ENCODE measurements at places on chromosomes 11 and 22.
A peak's percentile ranks its signal among the peaks of the same experiment; 100 is the strongest.

GRCh38 chr11:85845124-85845631 is 10.0 kb upstream of the CCDC83 start:
- peak; percentile 81 for DNase-seq

DNA sequence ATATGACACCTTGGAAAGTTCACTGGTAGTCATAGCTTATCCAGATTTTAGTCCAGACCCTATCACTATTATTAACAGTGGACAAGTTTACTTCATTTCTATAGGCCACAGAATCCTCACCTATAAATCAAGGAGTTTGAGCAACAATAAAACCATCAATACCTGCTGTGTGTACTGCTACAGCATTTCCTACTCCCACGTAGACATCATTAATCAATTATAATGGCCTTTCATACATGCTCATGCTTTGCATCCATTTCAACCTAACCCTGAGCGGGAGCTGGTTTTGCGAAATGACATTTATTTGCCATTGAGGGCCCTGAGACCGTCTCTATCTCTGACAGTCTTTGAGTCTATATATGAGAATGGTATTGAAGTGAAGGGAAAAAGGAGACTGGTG is 312.3 kb downstream of the FAT3 start:
- no peak for DNase-seq

- DNase-seq: no peak
Measured at GRCh38 chr22:23497016-23497885, 82.8 kb downstream of the IGLL1 start.

DNA sequence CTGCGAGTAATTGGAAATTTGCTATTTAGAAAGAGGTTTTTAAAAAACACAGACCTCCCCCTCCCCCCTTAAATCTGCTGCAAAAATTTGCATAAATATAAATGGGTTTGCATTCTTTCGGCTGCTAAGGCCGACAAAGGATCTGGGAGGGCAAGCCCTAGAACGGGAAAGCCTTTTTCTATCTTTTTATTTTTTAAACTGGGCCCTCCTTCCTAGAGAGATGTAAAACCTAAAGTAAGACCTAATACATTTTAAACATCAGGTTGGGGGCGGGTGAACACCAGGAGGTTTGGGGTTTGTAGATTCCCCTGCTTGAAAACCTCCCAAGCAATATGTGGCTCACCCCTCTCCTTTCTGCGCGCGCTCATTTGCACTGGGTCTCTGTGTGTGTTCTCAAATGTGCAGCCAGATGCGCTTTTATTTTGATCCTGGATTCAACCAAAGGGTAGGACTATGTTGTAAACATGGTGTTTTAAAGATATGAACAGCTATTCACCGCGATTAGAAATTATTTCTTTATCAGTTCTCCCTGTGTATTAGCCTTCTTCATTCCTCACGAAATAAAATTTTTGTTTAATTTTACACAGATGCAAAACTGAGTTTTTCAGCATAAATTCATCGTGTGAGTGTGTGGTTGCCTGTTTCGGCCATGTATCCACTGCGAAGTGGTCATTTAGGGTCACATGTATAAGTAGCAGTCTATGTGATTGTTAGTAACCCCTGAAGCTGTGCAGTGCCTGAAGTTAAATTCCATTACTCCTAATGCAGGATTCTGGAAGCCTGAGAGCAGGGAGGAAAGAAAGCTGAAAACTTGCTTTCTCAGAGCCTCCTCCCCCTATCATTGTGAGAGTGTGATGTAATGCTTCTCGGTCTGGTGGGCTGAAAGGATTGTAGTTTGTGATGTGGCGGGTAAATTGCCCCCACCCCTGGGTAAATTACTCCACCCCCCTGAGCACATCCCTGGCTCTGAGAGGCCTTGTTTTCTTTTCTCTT is 988 bp downstream of the TNRC6B start:
- peak; percentile 51 for DNase-seq

DNA sequence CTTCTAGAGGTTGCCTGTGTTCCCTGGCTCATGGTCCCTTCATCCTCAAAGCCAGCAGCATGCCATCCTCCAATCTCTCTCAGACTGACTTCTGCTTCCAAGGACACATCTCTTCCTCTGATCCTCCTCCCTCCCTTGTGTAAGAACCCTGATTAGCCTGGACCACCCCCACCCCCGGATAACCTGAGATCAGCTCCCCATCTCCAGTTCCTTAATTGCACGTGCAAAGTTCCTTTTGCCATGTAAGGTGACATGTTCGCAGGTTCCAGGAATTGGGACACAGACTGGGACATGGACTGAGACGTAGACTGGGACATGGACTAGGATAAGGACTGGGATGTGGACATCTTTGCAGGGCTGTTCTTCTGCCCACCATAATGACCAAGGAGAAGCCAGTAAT is 925.3 kb downstream of the TBC1D22A start:
- DNase-seq: no peak

DNA sequence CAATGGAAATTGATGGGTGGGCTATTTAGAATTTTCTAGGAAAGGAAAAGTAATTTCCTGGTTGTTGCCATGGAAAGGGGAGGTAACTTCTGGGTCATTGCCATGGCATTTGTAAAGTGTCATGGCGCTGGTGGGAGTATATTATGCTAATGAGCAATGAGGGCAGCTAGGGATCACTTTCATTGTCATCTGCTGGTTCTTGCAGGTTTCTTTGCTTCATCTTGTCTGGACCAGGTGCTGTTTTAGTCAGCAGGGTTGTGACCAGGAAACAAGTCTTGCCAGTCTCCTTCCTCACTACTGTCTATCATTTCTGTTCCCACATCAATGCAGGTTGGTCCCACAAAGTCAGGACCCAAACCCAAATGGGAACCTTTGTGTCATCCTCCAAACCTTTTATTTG is 237.6 kb upstream of the C11orf87 start:
- no peak for DNase-seq

DNA sequence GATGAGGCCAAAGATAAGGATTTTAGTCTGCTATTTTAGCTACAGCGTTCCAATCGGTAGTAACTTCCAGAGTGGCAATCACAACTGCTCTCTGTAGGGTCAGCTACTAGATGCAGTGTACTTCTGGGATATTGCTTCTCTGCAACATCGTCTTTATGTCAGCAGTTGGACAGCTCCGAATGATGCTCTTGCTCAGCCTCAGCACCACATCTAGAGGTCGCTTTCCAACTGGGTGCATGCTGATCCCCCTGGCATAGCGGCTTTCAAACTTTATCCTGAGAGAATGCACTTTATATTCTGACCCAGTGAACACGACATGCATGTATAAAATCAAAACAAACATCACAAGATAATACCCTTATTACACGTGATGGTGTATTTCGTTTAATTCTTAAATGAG is 219.6 kb downstream of the C11orf87 start:
- DNase-seq: peak; percentile 33

- DNase-seq: no peak
Measured at GRCh38 chr11:94814272-94814976, 46.3 kb downstream of the AMOTL1 start.

GRCh38 chr11:121437018-121437685 is 15.0 kb upstream of the SORL1 start:
- no peak for DNase-seq

GRCh38 chr22:40322021-40322420 is 24.3 kb upstream of the ADSL start:
- DNase-seq: no peak

DNA sequence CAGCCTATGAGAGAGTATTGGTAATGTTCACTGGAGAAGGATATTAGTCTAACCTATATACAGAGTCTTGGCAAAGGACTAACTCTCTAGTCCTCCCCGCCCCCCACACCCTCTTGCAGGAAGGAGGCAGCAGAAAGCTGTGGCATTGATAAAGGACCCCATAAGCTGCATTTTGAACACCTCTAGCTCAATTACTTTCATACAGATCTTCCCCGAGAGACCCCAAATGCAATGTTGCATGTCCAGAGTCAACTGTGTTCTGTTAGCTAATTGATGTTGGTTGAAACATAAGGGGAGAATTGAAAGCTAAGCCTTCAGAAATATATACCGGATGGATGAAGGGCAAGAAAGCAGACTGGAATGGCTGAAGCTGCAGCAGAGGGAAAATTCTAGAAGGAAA is 2.8 kb downstream of the MAP6 start:
- no peak for DNase-seq

- no peak for DNase-seq
Measured at GRCh38 chr11:375065-376025, 6.0 kb downstream of the B4GALNT4 start.

DNA sequence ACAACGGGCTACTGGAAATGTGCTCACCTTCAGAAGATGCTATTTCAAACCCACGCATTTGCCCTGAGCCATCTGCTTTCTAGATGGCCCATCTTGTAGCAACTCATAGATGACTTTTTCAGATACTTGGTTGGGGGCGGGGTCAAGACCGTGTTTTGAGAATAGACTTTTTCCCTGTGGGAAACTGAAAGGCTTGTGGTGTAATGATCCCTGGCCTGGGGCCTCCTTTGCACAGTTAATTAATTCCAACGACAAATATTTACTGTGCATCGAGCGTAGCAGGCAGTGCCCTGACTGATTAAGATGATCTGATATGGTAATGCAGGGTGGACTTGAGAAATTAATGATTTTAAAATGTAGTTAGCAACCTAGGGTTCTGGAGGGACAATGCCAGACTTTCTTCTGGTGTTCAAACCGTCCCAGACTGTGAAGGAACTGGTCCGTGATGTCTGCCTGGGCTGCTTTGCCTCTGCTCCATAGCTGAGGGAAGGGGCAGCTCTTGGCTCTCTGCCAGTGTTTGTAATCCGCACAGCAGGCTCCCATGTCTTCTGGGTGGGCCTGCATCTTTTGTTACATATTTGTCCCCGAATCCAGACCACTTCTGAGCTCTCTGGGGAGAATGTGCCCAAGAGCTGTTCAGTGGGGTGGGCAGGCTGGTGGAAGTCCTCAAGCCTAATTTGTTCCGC is 84.8 kb downstream of the ADAMTS15 start:
- no peak for DNase-seq

DNA sequence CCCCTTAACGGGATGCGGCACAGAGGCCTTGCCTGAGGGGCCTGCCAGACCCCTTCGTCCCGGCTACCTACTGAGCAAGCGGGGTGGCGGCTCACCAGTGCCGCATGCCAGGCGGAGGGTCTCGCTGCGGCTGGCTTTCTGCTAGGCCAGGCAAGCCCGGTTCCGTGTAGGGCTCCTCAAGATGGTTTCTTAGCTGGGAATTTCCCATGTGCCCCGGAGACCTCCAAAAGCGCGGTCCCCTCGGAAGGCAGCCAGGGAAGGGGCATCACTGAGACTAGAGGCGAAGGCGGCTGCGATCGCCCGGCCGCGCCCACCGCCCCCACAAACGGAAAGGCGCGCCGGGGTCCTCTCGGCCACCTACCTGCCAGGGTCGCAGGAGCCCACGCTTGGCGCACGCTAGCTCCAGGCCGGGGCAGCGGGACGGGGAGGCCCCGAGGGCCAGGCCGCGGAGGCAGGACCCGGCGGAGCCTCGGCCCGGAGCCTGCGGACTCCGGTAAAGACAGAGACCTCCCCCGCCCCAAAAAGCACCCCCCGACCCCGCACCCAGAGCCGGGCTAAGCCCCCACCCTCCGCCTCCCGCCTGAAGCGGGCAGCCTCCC is 23.8 kb downstream of the MICAL3 start:
- DNase-seq: no peak

DNA sequence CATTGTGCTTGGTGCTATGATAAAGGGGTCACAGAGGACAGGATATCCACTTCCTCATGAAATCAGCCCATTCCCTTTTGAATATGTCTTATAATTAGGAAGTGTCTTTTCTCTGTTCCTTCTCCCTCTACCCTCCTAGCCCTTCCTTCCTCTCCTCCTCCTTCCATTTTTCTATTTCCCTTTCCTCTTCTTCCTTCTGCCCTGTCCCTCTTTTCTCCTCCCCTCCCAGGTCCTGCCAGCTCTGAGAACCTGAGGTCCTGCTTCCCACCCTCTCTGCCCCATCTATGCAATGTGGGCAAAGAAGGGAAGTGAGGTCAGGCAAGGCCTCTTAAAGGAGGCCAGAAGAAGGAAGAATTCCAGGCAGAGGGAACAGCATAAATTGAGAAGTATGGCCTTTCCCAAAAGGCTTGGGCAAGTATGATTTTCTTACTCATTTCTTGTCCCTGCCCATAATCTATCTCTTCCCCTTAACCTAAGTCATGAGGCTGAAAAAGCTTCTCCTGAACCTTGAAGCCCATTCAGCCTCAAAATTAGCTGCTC is 7.7 kb upstream of the UBASH3B start:
- DNase-seq: no peak

- DNase-seq: no peak
Measured at GRCh38 chr22:46003271-46004091, 26.5 kb upstream of the WNT7B start.

GRCh38 chr11:134582770-134583095 is 170.7 kb upstream of the B3GAT1 start:
- DNase-seq: no peak

DNA sequence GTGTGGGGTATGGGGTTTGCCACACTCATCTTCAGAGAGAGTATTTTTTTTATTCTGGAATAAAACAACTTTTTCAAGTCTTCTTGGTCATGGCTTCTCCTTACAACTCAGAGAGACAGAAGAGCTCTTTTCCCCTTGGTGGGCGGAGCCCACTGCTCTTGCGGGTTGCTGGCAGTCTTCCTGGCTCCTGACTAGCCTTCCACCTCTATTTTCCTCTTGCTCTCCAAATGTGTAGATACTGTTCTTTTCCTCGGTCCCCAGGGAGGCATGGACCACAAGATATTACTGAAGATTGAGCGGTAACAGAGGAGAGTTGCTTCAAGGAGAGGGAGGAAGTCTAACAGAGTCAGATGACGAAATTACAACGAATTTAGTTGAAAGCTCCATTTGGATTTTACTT is 210.6 kb downstream of the NTM start:
- DNase-seq: peak; percentile 5

Measured in M059J (cell line).